Substantia nigra (tissue), 51 donors: ENCODE measurements at places on chromosomes 1 and 21.
A peak's percentile ranks its signal among the peaks of the same experiment; 100 is the strongest.

DNA sequence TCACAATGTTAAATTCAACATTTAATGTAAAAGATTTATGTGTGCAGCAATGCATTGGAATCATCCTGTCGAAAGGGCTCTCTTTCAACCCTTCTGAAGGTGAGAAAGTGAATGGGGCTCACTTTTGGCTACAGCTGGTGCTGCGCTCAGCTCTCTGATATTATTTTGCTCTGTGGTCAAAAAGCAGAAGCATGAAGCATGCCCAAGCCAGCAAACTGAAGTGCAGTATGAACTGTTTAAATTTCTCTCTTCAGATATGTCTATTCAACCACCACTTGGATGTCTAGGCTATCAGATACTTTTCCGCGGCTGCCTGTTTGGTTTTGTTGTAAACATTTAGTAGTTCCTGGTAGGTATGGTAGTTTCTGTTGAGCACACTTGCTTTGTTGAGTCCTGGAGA is 216.9 kb upstream of the TMPRSS15 start:
- no peak for DNase-seq

- no peak for DNase-seq
Measured at GRCh38 chr1:119871881-119872280, 24.4 kb downstream of the ADAM30 start.

DNA sequence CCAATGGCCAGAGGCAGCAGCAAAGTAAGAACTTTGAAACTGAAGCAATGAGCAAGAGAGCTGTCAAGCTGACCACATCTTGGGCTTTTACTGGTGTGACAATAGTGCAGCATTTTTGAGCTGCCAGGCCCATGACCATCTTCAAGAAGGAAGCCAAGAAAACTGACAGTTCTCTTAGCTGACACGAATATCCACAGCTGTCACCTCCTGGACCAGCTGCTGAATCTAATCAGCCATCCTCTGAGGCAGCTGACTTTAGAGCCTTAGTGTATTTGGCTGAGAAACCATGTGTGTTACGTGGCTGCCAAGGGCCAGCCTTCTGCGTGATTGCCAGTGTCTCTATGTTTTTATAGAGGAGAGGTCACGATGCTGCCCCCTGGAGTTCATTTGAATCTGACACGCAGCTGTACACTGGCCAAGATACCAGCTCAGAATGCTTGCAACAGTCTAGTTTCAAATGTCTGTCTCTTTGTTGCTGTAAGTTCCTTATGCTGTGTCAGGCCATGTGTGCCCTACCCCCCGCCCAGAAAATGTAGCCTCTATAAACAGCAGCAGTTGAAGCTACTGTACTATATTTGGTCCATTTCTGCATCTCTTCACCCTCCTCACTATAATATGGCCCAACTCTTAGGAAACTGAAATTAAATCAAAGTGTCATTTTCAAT is 39.7 kb downstream of the PALMD start:
- peak; percentile 46 for DNase-seq

DNA sequence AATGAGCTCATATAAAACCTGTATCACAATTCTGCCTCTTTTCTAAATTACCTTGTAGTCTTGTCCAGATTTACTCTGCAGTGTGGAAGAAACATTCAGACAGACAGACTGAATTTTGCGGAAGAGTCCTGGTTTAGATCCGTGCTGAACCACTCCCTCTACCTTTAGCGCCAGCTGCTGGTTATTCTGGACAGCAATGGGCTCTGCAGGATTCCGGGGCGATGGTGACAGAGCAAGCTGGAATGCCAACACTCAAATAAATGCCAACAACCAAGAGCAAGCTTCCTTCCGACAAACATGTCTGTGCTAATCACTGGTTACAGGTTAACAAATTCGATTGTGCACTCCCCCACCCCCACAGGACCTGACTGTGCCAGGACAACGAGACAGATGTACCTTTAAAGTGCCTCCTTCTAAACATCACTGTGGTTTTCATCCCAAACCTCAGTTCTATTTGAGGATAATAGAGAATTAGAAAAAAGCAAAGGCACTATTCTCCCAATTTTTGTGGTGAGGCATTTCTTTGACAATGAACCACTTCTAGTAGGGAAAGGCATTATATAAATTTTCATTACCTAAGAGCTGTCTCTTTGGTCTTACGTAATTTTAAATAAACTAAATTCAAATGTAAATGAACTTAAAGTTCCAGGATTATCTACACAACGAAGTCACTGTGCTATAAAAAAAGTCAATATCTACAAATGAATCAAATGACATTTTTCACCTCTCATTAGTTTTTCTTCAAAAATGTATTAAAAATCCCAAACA is 90.4 kb downstream of the INTS7 start:
- no peak for DNase-seq

GRCh38 chr1:59055908-59056719 is 240.8 kb upstream of the FGGY start:
- DNase-seq, result no peak

GRCh38 chr1:56404561-56405030 is 174.8 kb downstream of the PLPP3 start:
- no peak for DNase-seq

DNA sequence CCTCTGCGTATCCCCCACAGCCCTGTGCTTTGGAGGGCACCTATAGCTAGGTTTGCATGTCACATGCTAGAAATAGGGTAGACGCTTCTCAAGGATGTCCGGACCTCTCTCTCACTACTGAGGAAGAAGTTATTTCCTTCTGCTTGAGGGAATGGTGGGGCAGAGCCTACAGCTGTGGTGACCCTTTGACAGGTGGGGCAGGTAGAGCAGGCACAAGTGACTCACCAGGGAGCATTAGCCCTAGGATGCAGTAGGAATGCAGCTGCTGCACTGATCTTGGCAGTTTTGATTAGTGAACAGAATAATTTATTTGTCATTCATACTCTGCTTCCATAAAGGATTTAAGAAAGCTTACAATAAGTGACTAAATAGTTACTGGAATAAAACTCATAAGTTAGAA is 129.6 kb upstream of the HOOK1 start:
- DNase-seq, result no peak

GRCh38 chr1:7642781-7643529 is 128.1 kb upstream of the VAMP3 start:
- DNase-seq, result no peak

DNA sequence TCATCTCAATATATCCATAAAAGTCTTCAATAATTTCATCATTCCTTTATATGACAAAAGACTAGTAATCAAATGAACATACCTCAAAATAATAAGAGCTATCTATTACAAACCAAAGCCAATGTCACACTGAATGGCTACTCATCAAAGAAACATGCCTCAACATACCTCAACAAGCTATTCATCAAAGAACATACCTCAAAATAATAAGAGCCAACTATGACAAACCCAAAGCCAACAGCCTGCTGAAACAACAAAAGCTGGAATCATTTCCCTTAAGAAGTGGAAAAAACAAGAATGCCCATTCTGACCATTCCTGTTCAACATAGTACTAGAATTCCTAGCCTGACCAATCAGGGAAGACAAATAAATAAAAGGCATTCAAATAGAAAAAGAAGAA is 1373.7 kb downstream of the BRINP3 start:
- DNase-seq, result no peak

DNA sequence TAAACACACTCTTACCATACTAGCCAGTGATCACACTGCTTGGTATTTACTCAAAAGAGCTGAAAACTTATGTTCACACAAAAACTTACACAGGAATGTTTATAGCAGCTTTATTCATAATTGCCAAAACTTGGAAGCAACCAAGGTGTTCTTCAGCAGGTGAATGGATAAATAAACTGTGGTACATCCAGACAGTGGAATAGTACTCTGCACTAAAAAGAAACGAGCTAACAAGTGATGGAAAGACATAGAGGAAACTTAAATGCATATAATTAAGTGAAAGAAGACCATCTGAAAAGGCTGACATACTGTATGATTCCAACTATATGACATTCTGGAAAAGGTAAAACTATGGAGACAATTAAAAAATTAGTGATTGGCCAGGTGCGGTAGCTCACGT is 20.7 kb upstream of the PDIK1L start:
- DNase-seq, result no peak

- no peak for DNase-seq
Measured at GRCh38 chr1:205287076-205287475, 34.5 kb downstream of the NUAK2 start.

DNA sequence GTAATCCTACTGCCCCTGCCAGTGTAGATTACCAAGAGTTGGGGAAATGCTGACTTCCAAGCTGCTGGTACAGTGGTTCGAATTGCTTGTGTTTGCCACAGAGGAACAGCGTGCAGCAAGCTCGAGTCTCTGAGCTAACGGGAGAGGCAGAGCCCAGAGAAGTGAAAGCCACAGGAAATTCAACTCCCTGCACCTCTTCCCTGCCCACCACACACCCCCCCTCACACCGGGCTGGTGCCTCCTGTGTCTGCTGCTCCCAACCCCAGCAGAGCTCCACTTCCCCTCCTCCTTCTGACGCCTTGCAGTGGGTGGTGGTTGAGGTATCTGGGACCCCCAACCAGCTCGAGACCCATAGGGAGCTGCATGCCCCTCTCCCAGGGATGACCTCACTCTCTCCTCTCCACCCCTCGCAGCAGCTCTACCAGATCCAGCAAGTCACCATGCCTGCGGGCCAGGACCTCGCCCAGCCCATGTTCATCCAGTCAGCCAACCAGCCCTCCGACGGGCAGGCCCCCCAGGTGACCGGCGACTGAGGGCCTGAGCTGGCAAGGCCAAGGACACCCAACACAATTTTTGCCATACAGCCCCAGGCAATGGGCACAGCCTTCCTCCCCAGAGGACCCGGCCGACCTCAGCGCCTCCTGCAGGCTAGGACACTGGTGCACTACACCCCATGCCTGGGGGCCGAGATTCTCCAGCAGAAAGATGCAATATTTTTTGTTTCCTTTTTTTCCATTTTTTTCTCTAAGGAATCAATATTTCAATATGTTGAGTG is 13.1 kb upstream of the KCNQ4 start:
- no peak for DNase-seq

- no peak for DNase-seq
Measured at GRCh38 chr1:100034470-100034869, 64.7 kb downstream of the SLC35A3 start.

DNA sequence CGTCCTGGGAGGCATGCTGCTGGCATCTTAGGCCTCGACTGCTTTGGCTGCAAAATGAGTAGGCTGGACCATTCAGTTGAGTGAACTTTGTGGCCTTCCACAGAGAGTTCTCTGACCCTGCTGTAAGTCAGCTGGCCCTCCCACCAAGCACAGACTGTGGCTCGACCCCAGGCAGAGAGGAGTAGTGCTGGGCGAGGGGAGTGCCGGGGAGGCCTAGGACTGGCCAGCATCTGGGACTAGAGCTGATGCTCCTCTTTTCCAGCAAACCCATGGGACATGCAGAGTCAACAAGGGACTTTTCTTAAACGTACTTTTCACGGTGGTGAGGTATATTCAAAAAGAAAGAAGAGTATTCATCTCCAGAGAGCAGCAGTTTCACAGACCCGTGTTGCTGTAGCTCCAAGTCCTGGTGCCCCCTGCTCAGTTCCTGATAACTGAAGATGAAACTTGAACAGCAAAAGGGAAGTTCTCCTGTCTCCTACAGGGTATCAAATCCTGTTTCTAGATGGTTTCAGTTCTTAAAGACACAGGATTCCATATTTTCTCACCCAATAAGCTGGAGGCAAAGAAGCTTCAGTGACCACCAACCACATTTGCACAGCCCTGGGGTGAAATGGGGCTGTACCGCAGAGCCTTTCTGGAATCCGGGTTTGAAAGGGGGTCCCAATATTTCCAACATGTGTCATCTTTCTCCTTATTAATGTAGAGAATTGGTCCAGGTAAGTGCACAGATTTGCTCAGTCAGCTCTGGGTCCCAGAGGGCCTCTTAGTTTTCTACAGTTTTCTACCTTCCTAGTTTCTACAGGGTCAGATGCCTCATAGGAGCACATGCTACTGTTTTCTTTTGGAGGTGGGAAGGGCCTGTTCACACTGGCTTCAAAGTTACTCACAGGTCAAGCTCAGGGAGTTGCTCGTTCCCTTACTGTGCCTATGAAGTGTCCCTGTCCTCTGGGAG is 20.9 kb downstream of the BATF3 start:
- no peak for DNase-seq

DNA sequence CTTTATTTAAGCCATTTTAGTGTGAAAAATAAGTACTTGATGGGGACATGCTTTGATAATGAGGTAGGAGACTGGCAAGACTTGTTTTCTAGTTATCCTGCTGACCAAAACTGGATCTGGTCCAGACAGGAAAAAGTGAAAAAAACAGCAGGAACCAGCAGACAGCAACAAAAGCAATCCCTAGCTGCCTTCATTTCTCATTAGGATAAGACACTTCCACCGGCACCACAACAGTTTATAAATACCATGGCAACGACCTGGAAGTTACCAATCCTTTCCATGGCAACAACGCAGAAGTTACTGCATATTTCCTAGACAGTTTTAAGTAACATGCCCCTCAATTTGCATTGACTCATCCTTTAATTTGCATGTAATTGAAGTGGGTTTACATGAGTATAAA is 993.8 kb upstream of the NCAM2 start:
- DNase-seq, result no peak

DNA sequence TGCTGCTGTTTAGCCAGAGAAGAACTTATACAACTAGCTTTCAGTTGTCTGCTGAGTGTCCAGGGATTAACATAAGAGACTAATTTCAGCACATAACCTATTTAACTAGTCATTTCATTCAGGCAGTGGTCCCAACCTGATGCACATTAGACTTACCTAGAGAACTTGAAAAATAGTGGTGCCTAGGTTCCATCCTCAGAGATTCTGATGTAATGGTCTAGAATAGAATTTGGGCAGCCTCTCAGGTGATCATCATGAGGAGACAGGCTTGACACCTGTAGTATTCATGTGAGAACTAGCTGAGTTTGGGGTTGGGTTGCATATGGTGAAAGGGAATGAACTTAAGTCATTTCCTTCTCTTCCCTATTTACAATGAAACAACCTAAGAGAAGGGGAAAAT is 24.8 kb downstream of the CNST start:
- no peak for DNase-seq

- DNase-seq, result no peak
Measured at GRCh38 chr1:177812144-177812543, 157.7 kb downstream of the SEC16B start.
